Mesenteric fat pad (tissue), 1 donor: ENCODE measurements at places on chromosomes 12 and 14. TPM values are rescaled to one million over a fixed set of nuclear protein-coding genes. Genes with fewer than 3 reads are reported as not detected.

KRT82 gene
- total RNA-seq, result not detected

DNA sequence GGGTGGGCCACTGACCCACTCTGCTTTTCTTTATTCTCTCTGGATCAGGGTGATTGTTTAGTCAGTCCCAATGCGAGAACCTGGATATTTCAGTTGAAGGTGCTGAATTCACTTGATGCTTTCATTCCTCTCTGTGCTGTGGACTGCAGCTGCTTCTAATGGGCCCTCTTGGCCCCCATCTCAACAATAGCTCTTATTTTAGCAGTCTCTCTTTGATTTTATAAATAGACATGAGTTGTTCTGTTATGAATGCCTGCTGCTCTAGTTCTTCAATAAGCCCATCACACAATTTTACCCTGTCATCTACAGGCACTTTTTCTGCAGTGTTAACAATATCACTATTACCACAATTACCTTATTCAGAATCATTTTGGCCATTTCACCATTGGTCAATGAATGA is 54.1 kb upstream of the YARS2 start:
- no peak for DNase-seq

GRCh38 chr12:113755098-113755497 is 211.0 kb downstream of the RBM19 start:
- DNase-seq, result no peak

DNA sequence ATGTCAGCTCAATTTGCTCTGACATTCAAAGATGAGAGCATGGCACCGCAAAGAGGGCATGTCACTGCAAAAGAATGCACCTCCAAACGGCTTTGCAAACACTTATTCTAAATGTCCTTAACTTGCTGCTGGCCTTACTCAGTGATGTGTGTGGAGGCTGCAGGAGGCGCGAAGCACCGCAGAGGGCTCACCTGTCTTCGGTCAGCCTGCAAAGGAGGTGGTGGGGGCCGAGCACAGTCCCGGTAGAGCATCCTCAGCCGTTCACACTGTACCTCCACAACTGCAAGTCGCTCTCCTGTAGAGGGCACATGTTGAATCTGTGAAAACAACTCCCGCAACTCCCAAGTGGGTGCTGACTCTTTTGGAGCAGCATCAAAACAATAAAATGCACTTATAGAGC is 93.8 kb downstream of the TRAFD1 start:
- no peak for DNase-seq

- DNase-seq, result no peak
Measured at GRCh38 chr14:101134851-101135433, 231.4 kb upstream of the RTL1 start.
